ENCODE measurements at places on chromosomes 7 and 10.

- no peak for DNase-seq
These were observed 82.6 kb upstream of the ASAH2 start for GRCh38 chr10:50333872-50334271.

DNA sequence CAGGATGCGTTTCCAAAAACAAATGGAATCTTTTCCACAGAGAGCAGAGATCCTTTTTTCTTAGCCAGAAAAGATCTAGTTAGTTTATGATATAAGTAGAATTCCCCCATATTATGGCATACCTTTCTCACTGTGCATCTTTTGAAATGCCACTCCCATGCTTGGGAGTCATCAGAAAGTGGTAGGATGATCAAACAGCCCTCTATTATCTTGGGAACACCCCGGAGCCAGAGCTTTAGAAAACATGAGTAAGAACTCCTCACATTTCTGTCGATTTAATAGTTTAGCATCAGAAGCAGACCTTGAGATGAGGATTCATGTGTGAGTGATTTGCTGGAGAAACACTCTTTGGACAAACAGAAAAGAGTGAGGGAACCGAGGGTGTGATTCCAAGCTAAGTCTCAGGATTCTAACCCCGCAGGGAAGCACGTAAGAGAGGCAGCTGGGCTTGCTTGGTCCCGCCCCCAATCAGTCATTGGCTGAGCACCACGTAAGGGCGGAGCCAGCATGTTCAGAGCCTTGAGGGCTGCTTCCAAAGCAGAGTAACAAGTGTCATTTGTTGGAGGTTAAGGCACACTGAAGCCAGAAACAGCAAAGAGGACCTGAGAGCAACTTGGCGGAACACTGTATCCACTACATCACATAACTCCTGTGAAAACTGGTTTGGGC is 43.7 kb upstream of the NXPH1 start:
- DNase-seq = no peak

GRCh38 chr10:92690211-92690914 is 608 bp downstream of the HHEX start:
- DNase-seq = no peak

DNA sequence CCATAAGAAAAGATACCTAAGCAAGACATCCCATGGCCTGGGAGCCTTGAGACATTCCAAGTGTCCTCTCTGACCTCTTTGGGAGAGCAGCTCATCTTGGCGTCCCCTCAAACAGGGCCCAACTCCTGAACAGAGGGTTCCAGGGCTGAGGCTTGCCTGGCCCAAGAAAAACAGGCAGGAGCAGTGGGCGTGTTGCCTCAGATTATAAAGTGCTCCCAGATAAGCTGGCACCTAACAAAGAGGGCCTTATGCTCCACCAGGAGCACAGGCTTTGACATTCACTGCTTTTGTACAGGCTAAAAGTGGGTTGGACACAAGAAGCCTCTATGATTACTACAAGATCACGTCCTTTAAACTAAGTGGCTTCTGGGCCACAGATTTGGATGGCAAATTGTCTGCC is 193.1 kb downstream of the FGFR2 start:
- no peak for DNase-seq

- DNase-seq = no peak
These were observed 162.3 kb downstream of the CCDC3 start for GRCh38 chr10:12838995-12839927.

GRCh38 chr7:154652564-154652963 is 350.4 kb downstream of the PAXIP1 start:
- no peak for DNase-seq

- no peak for DNase-seq
These were observed 17.6 kb upstream of the FLNC start for GRCh38 chr7:128812514-128813168.
